ENCODE measurements at places on chromosomes 3 and 15.

DNA sequence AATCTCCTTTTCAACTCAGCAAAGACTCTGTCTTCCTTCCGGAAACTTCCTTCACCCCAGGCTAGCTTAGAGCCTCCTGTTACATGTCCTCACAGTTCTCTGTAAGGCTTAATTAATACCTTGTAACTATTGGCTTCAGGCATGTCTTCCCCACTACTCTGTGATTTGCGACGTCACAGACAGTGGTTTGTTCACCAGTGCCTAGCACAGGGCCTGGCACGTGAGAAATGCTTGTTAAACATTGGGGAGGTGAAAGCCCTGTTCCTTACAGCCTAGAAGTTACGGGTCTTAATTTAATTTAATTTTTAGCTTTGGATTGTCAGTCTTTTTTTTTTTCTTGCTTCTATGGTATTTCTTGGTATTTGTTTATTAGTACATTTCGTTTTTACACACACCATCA, 36.4 kb upstream of the CACNA2D3 start:
- DNase-seq = no peak

GRCh38 chr3:10373686-10374261, 52.9 kb upstream of the SEC13 start:
- peak; percentile 54 for DNase-seq

DNA sequence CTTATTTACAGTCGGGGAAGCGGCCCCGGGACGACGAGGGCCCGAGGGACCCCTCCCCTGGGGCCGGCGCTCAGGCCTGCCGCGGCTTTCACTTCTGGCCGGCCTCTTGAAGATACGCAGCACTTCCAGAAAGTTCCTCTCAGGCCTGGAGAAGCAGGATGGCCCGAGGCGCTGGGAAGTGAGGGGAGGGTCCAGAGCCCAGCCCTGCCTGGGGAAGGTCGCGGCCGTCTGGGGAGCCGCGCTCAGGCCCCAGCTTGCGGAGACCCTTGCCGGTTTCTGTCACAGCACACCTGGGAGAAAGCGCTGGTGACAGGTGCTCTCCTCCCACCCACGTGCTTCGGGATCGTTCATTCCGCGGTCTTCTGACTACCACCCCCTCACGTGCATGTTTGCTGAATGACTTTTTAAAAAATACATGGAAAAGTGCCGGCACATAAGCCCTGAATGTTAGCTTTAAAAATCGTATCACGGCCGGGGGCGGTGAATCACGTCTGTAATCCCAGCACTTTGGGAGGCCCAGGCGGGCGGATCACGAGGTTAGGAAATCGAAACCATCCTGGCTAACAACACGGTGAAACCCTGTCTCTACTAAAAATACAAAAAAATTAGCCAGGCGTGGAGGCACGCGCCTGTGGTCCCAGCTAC, 727 bp upstream of the TM2D3 start:
- peak; percentile 40 for DNase-seq

GRCh38 chr3:70281663-70282062, 30.8 kb downstream of the MDFIC2 start:
- DNase-seq = peak; percentile 6

DNA sequence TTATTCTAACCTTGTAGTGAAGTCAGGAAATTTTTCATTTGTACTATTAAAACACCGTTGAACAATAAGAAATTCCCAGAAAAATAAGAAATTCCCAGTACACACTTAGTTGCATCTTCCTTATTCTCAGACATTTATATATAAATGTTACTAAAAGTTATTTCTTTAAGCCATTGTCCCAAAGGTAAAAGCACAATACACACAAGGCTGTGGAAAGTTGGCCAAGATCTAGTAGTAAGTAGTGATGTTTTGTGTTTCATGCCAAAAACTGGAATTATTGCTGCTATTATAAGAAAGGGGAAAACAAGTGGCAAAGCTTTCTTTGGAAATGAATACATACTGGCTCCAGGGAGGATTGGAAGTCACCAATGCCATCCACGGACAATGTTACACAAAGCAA, 802.5 kb upstream of the DPPA4 start:
- DNase-seq = no peak

DNA sequence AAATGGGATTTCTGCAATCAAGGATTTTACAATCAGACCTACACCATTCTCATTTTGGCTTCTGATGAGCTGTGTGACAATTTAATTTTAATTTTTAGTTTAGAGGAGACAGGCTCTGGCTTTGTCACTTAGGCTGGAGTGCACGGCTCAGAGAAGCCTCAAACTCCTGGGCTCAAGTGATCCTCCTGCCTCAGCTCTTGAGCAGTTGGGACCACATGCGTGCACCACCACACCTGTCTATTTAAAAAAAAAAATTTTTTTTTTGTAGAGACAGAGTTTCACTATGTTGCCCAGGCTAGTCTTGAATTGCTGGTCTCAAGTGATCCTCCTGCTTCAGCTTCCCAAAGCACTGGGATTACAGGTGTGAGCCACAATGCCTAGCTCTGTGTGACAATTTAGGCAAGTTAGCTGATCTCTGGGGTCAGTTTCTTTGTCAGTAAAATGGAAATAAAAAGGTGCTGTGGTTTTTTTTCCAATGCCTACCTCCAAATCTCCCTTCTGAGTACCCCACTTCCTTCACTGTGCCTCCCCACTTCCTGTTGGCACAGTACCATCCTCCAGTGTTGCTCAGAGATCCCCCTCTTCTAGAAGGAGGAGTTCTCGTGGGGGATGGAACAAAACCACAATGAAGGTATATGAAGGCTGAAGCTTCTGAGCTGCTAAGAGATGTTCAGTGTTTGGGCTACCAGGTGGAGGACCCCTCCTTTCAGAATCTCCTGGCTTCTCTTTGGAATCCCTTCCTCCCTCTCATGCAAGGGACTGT, 54.1 kb upstream of the GSK3B start:
- no peak for DNase-seq

GRCh38 chr3:197750396-197750831, 731 bp downstream of the FYTTD1 start:
- DNase-seq = peak; percentile 58

DNA sequence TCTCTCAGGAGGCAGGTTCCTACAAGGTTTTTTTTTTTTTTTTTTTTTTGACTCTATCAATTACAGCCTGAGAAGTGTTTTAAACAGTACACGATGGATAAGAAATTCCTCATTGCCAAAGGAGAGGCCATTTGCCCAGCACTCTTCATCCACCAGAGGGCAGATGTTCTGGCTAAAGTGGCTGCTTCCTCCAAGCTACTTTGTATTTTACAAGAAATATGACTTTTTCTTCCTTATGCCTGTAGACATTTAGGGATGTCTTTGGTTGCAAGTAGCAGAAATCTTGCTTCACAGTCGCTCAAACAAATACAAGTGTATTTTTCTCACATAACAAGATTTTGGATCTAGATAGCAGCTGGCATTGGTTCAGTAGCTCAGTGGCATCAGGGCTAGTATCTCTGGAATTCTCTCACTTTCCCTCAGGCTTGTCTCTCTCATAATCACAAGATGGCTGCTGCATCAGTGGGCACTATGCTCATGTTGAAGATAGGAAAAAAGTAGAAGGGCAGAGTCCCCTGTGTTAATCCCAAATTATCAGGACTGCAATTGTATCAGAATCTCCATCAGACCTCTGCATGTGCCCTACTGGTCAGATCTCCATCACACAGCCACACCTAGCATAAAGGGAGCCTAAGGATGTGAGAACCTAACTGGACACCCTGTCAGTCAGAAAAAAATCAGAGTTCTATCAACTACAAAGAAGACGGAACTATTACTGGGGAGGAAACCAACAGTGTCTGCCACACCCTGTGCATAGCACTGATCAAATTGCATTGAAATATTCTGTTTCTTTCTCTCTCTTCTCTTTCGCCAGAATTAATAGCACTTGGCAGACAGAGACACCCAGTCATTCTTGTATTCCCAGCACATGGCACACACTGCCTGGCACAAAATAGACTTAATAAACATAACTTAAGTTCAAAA, 138.9 kb upstream of the COL8A1 start:
- DNase-seq = peak; percentile 65

DNA sequence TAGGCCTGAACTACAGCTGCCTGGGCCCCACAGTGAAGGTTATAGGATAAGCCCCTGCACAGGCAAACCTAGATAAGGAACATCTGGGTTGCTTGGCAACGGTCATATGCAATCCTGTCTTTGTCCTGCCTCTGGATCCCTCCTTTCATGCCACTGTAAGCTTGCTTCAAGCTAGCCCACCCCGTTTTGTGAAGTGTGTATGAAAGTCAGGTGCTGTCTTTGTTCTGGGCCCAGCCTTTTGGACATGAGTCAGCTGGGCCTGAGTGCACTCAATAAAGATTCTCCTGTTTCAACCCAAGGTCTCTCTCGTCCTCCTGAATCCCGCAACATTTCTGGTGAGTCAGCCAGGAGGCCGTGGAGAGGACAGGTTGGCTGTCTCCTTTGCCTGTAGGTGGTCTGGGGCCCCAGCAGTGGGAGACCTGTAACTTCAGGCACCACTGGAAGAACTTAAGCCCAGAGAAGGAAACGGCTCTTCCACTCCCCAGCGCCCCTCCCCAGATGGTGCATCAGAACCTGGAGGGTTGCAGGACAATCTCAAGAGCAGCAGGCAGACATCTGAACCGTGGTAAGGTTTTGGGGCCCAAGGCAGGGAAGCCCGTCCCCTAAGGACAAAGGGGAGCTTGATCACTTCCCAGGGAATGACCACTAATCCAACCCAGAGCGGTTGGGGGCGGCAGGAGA, 8.3 kb upstream of the SLC9C1 start:
- DNase-seq = peak; percentile 4

DNA sequence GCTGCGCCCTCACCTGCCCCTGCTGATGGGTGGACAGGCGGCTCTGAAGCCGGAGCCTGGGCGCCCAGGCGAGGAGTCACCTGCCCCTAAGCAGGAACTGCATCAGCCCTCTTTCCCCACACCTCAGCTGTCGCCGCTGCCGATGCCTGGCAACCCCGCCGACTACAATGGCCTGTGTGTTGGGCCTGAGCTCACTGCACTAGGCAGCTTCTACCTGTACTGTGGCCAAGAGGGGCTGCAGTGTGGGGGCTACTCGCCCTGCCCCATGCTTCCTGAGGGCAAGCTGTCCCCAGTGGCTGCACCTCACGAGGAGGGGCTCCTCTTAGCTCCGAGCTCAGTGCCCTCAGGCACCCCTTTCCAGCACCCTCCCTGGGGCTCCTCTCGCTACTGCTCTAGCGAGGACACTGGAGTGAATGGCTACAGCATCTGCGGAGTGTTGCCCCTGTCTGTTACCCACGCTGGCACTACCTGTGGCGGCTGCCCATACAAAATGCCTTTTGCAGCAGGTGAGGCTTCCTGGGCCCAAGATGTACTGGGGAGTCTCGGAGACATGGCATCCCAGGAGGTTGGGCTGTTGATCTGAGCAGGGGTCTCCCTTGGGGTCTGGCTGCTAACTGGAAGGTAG, 11.3 kb upstream of the CHST14 start:
- no peak for DNase-seq

DNA sequence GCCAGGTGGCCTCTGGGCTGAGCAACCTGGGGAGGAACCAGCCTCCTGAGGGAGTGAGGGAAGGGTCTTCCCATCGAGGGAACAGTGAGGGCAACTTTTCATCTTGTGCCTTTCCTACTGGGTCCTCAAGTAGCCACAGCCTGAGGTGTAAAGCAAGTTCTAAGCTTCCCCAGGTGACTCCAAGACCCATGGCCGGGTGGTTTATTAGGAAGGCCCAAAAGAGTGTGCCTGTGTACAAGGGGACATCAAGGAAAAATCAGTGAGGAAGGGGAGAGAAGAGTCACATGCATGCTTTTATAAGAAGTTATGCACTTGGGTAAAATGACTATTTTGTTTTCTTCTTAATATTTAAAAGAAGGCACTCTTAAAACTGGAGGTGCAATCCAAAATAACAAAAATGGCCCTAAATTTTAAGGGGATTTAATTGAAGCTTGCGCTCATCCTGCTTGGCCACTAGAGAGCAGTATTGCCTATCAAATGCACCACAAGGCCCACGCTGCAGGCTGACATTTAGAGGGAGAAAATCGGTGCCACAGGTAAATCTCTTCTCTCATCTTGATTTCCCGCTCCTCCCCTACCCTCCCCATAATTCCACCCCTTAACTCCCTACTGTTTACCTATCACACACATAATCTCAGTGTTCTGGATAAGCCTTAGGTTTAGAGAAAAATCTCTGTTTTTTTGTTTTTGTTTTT, 6.7 kb downstream of the NANOGP8 start:
- peak; percentile 47 for DNase-seq

DNA sequence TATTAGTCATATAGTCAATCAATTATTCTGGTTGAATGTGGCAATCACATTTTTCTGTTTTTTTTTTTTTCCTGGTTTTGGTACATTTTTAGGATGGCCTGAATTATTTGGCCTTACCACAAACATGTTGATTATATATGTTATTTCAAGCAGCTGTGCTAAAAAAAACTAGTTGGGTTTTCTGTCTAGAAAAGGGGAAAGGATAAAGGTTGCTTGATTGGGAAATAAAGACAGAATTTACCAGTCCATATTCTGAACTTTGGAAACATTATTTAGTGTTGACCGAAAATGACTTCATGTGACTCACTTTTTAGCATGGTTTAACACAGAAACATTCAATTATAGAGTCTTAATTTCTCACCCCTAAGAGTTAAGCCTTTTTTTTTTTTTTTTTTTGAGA, 8.1 kb downstream of the MORF4L1 start:
- DNase-seq = peak; percentile 59

DNA sequence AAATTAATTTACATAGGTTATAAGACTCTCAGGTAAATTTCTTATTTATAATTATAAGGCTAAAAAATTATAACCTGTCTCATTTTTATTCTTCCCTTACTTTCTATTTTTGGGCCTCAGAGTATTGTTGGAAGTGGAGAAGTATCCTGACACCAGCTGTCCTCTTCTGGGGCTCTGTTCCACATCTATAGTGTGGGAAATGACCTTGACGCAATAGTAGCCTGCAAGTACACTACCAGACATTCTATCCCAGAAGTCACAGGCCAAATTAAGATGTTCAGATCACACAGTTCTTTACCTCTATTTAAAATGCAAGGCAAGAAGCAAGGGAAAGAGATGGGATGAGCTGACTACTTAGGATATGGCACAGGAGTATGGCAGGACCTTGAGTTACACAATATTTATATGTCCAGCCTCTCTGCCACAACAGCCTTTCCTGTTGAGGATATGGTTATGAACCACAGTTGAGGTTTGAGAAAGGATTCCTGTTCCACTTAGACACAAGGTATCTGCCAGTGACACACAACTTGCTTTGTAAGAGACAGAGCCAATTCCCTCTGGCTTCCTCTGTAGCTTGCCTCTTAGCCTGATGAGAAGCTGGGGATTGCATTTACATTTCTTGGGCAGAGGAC, 158.0 kb upstream of the IL12A start:
- DNase-seq = peak; percentile 23

DNA sequence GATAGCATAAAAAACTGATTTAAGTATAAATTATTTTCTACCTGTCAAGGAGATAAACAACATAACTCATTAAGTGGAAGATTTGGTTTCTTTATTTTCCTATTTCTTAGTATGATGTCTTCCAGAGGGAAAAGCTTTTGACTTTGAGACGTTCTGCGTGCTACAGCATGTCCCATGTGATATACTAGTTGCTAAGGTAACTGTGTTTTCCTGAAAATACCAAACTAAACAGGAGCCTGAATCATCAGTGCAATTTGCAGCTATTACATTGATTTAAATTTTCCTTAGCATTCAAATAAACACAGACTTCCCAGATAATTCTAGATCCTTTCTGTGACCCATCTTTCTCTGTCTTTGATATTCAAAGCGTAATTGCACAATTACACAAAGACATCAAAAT, 117.7 kb upstream of the P2RY1 start:
- DNase-seq = no peak
